ENCODE measurements at places on chromosomes 11 and 22. TPM values are rescaled to one million over a fixed set of nuclear protein-coding genes. Genes with fewer than 3 reads are reported as not detected.

DNA sequence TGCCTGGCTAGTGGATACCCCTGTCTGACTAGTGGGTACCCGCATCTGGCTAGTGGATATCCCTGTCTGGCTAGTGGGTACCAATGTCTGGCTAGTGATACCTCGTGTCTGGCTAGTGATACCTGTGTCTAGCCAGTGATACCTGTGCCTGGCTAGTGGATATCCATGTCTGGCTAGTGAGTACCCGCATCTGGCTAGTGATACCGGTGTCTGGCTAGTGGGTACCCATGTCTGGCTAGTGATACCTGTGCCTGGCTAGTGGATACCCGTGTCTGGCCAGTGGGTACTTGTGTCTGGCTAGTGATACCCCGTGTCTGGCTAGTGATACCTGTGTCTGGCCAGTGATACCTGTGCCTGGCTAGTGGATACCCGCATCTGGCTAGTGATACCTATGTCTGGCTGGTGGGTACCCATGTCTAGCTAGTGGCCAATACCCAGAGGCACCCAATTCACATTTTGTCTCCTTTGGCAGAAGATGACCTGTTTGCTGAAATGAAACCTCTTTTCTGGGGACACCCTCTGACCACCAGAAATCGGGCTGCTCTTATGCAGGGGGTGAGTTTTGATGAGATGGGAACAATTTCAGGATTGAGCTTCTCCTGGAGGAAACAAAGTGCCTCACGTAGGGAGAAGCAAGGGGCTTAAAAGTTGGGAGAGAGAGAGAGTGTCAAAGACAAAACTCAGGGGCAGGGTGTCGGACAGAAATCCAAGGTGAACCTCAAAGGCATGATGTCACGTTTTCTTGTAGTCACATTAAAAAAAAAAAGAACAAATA is 63.4 kb downstream of the SMIM38 start:
- peak; percentile 6 for DNase-seq

- DNase-seq = no peak
Observed at GRCh38 chr11:125141178-125141577, 23.4 kb upstream of the PKNOX2 start.

GRCh38 chr11:102989379-102990047 is 34.0 kb upstream of the MMP13 start:
- no peak for DNase-seq

The OLFML1 gene
- not detected for total RNA-seq

The OR52N4 gene
- 1.0 TPM for total RNA-seq

The OR2AG1 gene
- total RNA-seq = not detected
